ENCODE measurements at places on chromosomes 2 and 18. TPM values are rescaled to one million over a fixed set of nuclear protein-coding genes. Genes with fewer than 3 reads are reported as not detected.

SPDYA gene
- 0.23 TPM for total RNA-seq

- DNase-seq: no peak
Measured at GRCh38 chr2:134154246-134154645, 99.6 kb upstream of the MGAT5 start.

DNA sequence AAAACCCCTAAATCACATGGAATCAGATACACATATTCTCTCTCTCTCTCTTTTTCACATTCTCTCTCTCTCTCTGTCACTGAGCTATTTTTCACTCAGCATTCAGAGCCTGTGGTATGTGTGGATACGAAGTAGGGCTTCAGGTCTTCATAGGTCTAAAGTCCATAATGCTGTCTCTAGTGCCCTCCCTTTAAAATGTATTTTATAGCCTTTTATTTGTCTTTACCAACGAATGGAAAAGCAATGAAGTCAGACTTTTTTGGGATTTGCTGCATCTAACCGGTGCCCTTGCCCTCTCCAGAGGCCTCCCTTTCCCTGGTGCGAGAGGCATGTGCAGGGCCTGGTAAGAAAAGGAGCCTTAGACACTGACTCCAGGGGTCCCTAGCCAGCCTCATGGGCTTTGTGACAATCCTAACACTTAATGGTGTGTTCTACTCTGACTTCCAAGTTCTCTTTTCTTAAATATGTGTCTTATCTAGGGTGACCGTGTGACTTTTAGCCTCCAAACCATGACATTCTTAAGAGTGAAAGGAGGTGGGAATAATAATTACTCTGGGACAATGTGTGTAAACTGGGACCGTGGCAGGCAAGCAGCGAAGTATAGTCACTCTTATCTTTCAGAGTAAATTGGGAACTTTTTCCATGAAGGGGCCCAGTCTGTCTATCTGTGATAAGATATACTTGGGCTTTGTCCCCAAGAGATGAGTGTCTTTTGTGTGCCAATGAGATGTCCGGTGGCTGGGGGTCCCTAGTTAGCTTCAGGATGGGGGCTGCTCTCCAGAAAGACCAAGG, 101.1 kb downstream of the B3GNT2 start:
- DNase-seq: no peak

DNA sequence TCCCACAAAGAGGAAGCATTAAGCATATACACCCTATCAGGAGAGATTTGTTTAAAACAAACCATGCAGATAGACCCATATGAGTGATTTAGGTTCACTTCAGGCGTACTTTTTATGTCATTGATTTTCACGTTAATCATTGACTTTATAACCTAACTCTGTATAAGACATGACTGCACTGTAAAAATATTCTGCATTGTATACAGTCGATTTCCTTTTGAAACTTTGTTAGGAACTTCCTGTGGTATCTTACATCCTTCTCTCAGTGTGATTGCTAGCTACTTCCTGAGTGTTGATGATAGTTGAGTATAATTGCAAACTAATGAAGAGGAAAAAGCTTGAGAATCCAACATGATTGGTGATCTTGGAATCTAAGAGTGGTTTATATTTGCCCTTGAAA, 69.4 kb downstream of the XIRP2 start:
- DNase-seq: no peak

DNA sequence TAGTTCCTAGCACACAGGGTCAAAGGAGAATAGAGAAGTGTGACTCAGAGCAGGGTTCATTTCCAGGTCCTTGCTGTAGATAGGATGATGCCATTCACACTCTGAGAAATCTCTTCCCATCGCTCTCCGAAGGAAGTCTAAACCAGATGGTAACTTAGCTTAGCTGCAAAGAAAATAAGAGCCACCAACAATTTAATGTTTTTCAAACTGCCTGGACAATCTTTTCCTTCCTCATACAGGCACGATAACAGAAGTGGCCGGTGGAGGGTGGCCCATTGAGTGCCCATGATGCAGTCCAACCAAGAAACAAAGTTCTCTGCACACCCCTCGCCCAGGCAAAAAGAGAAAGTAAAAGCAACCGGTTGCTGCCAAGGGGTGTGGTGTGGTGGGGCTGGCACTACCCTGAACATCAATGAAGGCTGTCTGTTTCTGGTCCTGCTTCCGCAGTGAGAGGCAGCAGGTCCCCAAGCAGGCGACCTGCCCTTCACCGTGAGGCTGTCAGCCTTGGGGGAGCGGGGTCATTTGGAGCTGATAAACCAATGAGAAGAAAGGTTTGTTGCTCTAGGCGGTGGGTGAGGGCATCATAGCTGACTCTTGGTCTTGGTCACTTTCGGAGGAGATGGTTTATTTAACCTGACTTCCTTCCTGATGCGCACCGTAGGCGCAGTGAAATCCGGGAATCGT, 105.6 kb upstream of the CD302 start:
- DNase-seq: no peak

- DNase-seq: no peak
Measured at GRCh38 chr2:60309941-60310660, 243.4 kb downstream of the BCL11A start.

All from NCI-H460 (cell line).